ENCODE measurements at places on chromosomes 5 and 9.

- no peak for DNase-seq
These were observed 18.8 kb upstream of the OR2K2 start for GRCh38 chr9:111348821-111349271.

- no peak for DNase-seq
These were observed 13.8 kb downstream of the GZMK start for GRCh38 chr5:55037890-55038289.

GRCh38 chr9:3868012-3868411, 342.2 kb upstream of the RFX3 start:
- no peak for DNase-seq

DNA sequence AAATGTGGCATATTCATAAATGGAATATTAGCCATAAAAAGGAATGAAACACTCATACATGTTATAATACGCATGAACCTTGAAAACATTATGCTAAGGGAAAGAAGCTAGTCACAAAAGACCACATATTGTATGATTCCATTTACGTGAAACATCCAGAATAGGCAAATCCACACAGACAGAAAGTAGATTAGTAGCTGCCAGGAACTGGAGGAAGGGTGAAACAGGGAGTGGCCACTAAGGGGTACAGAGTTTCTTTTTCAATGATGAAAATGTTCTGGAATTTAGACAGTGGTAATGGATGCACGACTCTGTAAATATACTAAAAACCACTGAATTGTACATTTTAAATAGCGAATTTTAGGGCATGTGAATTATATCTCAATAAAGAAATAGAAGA, 39.4 kb downstream of the STRBP start:
- no peak for DNase-seq

DNA sequence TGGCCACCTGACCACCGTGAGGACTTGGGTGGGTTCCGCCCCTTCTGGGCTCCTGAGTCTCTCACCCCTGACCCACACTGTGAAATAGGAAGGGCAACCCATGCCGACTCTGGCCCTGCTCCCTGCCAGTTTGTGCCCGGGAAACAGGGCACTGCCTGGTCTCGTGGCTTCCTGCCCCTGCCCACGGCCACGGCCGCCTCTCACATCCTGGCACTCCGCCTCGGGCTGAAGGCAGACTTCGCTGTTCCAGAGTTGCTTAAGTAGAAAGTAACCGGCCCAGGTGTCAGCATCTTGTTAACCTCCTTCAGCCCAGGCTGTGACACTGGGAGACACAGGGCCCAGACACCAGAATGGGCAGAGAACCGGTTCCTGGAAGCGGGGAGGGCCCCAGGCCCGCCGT, 68.7 kb upstream of the RNU6ATAC start:
- DNase-seq, result no peak

DNA sequence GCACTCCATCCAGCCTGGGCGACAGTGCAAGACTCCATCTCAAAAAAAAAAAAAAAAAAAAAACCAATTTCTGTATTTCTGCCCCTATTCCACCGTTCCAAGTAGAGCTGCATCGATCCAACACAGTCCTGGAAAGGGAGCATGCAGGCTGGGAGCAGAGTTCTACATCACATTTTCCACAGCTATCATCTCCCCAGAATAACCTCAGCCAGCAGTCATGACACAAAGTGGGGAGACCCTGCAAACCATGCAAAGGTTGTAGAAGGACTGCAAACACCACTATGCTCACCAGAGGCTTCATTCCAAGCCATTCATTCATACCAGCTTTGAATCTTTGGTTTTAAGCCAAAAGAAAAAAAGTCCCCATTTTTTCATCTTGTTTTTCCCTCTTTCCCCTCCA, 20.8 kb upstream of the ZNF354A start:
- no peak for DNase-seq

GRCh38 chr5:106833517-106833916, 837.2 kb downstream of the EFNA5 start:
- no peak for DNase-seq
